ENCODE measurements at places on chromosomes 6 and 20. TPM values are rescaled to one million over a fixed set of nuclear protein-coding genes. Genes with fewer than 3 reads are reported as not detected.
A peak's percentile ranks its signal among the peaks of the same experiment; 100 is the strongest.

GRCh38 chr6:46419576-46420002, 71.7 kb downstream of the RCAN2 start:
- H3K36me3 ChIP-seq, result no peaks in the 10 kb centered on the region
- no peak overlapping the region for H3K4me3 ChIP-seq
- no peak overlapping the region for H3K27ac ChIP-seq
- no peaks in the 10 kb centered on the region for H3K27me3 ChIP-seq
- DNase-seq, result peak; percentile 80
- no peaks in the 10 kb centered on the region for H3K4me1 ChIP-seq

DNA sequence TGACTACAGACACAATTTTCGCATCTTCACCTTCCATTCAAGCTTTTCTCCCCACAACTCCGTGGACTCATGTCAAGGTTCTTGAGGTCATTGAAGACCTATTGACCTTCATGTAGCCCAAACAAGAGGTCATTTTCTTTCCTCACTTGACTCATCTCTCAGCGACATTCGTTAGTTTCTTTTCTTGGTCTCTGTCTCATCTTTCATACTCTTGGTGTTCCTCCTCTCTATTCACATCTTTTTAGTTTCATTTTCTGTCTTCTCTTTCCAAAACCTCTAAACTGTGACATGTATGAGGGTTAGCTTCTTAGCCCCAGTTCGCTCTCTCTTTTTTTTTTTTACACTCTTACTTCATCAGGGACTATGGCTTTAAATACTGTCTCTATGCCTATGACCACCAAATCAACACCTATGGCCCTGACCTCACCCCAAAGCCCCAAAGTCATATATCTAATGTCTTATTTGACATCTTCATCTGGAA, 128.6 kb upstream of the BACH2 start:
- no peak overlapping the region for H3K4me3 ChIP-seq
- H3K27me3 ChIP-seq, result peaks cover 8% of the 10 kb centered on the region
- H3K36me3 ChIP-seq, result no peaks in the 10 kb centered on the region
- no peaks in the 10 kb centered on the region for H3K4me1 ChIP-seq

DNA sequence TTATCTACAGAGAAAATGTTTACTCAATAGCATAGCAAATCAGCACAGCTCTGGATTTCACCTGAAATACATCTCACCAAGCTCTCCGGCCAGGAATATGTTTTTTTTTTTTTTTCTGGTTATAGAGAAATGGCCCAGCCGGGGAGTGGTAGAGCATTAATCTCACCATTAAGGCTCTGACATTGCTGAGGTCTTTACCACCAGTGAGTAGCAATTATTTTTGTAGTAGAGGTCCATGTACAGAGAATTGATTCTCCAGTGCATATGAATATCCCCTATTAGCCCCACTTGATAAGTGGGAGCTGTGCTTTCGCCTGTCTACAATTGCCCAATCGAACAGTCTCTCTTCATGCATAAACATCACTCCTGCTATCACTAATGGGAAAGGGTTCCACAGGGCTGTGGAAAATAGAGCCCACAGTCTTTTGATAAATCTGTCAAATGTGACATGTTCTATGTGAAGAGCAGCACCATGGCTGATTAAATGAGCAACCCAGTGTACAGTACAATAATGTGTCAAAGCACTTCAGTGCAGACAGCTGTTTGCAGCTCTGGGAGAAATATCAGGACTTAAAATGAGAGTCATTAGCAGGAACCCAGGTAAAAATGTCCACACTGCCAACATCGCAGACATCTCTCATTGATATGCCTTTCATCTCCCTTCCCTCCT, 227.1 kb upstream of the ID4 start:
- H3K36me3 ChIP-seq, result no peaks in the 10 kb centered on the region
- no peak overlapping the region for H3K27ac ChIP-seq

GRCh38 chr6:165937564-165938358, 229.9 kb downstream of the TBXT start:
- peak; percentile 51 for DNase-seq
- H3K4me3 ChIP-seq, result no peak overlapping the region
- H3K4me1 ChIP-seq, result no peaks in the 10 kb centered on the region
- H3K36me3 ChIP-seq, result no peaks in the 10 kb centered on the region

AGER gene
- 5.9 TPM for total RNA-seq

All from hepatocyte (in vitro differentiated cells).